ENCODE measurements at places on chromosomes 12 and 14.

GRCh38 chr12:32947206-32948067 lies 50.9 kb upstream of the PKP2 start:
- DNase-seq: peak; percentile 69

GRCh38 chr12:50103767-50104321 lies at the start of gene GPD1:
Gene GPD1, plus strand, starts transcription at chr12:50104008. Its CDS starts 43 bp downstream, at chr12:50104051.
- DNase-seq: no peak

DNA sequence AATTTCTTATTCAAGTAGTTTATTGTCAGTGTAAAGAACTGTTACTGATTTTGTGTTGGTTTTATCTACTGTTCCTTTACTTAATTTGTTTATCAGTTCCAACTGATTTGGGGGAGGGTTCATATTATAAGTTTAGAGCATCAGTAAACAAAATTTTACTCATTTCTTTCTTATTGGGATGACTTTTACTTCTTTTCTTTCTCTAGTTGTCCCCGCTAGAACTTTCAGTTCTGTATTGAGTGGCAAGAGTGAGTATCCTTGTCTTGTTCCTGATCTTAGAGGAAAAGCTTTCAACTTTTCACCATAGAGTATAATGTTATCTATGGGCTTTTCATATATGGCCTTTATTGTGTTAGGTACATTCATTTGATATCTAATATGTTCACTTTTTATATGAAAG lies 584.1 kb downstream of the LRFN5 start:
- no peak for DNase-seq

- no peak for DNase-seq
Observed at GRCh38 chr14:60245380-60246177, 3.4 kb upstream of the PPM1A start.

DNA sequence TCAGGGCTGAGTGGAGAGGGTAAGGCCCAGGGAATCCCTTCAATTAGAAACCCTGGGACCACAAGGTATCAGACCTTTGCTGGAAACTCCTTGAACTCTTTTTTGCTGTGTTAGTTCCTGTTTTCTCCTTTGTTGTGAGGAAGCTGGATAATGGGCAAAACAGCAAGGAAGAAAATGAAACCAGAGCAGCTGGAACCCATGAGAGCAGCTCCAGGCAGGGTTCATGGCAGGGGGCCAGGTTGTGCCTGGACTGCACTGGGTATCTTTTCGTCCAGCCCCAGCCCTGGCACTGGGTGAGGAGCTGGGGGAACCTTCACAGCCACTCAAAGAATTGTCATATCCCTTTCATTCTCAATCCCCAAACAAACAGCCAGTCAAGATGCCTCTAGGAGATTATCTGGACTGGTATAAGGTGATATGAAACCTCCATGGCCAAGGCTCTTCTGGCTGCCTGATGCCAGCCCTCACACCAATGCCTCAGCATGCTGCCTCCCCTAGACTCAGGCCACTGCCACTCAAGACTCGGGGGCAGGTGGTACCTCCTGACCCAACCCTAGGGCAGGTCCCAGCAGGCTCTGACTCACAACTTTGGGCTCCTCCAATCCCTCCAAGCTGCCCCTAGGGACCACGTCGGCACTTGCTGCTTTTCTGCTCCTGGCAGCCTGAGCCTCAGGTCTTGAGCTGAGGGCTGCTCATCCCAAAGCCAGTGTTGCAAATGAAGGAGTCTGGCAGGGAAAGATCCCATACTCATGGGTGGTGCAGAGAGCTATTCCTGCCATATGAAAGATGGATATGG lies 16.5 kb downstream of the FAM186B start:
- no peak for DNase-seq

- no peak for DNase-seq
Observed at GRCh38 chr12:225012-225411, 11.1 kb upstream of the SLC6A12 start.

GRCh38 chr14:57749267-57749666 lies 116.6 kb downstream of the SLC35F4 start:
- no peak for DNase-seq

GRCh38 chr14:24456980-24457379 lies 14.4 kb upstream of the SDR39U1 start:
- no peak for DNase-seq

GRCh38 chr14:104072586-104072985 lies 12.9 kb upstream of the ASPG start:
- DNase-seq: no peak

GRCh38 chr12:104049903-104050356 lies at the start of gene GLT8D2:
Gene GLT8D2, minus strand, starts transcription at chr12:104050187. Its CDS starts 30,539 bp downstream, at chr12:104019648.
- DNase-seq: peak; percentile 64

DNA sequence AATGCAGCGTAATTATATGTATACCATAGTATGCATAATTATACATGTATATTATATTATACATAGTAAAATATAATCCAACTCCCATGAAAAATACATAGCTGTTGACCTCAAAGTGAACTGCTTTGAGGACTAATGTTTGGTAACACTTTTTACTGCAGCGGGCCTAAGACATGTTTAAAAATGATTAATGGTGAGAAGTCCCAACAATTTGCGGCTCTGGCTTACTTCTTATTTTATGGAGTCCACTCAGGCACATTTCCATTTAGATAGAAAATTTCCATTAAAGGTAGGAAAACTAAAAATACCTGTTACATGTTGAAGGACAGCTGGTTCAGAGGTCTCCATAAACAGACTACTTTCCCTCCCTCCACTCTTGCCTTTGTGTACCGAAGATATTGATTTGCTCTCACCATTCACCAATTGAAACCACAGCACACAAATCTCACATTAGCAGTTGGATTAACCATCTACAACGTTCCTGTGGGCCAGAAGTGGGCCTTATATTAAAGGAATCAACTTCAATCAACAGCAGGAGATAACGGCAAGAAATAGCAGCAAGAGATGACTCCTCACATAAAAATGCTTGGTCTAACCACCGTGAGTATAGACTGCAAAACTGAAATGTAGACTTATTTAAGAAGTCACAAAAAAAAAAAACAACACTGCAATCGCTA lies 14.1 kb upstream of the NT5DC3 start:
- no peak for DNase-seq

DNA sequence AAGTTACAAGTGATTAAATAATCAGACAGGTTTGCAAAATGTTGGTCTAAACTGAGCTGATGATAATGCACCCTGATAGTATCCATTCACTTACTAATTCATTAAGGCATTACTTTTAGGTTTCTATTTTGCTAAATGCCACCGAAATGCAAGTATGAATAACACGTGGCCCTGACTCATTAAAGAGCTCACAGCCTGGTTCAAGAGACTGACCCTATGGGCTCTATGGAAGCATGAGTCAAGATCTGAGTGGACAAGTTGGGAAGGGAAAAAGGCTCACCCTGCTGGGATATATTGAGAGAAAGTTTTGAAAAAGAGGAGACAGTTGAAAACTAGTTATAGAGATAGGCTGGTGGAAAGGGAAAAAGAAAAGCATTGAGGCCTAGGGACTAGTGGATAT lies 14.8 kb upstream of the LRRC9 start:
- no peak for DNase-seq

DNA sequence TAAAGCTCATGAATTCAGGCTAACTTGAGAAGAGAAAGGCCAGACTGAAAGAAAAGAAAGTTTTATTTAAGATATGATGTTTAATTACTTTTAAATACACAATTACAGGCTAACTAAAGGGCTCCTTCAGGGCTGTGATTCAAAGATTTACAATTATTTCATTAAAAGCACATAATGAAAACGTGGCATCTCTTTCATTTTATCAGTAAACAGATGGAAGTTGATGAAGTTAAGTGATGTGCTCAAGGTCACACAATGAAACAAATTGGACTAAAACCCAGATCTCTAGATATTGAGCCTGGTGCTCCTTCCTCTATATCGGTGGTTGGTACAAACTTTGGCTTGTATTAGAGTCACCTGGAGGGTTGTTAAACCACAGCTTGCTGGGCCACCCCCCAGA lies 13.5 kb upstream of the NFKBIA start:
- no peak for DNase-seq

DNA sequence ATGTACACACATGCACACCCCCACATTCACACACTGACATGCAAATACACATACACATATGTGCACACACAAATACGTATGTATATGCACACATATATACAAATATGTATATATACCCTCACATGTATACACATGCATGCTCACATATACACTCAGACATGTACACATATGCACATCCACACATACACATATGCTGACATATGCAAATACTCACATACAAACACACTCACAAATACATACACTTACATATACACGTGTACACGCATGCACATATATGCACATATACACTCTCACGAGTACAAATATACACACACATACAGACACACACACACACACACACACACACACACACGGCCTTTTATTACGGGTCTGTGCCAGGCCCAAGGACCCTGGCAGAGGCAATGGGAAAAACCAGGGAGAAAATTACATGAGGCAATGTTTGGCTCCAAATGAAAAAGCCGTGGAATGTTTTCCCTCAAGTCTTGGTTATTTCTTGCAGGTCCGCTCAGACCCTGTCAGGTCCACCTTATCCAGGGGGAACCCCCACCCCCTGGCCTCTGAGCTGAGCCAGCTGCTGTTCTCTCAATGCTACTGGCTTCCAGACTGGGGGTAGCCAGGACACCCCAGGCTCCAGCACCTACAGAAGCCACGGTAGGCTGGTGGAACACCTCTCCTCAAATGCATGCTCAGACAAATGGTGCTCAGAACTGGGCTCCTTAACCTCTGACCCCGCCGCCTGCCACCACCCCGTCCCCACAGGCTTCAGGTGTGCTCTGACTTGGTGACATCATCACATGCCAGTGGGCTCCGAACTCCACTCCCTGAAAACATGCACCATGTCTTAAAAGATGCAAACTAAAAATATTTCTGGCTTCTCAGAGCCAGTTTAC lies 54.7 kb downstream of the BCL11B start:
- DNase-seq: no peak

DNA sequence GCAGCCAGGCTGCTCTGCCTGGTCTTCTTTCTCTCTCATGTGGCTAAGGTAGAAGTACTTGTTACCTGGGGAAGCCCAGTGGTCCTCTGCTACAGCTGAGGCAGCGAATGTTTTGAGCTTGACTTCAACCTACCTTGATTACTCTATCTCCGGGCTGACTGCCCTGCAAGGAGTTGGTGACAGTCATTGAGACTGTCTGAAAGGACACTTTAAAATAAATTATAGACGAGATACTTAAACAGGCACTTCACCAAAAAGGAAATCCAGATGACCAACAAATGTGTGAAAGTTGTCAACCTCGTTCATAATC lies 474 bp upstream of the CIT start:
- DNase-seq: no peak

DNA sequence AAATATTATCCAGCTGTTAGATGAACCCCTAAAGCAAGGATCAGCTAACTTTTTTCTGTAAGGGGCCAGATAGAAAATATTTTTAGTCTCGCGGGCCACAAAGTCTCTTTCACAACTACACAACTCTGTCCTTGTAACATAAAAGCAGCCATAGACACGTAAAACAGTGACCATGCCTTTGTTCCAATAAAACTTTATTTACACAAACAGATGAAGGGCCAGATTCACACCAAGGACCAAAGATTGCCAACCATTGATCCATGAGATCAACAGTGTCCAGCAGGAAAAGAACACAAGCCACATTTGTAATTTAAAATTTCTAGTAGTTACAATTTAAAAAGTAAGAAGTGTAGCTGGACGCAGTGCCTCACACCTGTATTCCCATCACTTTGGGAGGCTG lies 109.7 kb downstream of the PHETA1 start:
- DNase-seq: no peak

- no peak for DNase-seq
Observed at GRCh38 chr12:107670999-107671643, 14.5 kb upstream of the PWP1 start.

DNA sequence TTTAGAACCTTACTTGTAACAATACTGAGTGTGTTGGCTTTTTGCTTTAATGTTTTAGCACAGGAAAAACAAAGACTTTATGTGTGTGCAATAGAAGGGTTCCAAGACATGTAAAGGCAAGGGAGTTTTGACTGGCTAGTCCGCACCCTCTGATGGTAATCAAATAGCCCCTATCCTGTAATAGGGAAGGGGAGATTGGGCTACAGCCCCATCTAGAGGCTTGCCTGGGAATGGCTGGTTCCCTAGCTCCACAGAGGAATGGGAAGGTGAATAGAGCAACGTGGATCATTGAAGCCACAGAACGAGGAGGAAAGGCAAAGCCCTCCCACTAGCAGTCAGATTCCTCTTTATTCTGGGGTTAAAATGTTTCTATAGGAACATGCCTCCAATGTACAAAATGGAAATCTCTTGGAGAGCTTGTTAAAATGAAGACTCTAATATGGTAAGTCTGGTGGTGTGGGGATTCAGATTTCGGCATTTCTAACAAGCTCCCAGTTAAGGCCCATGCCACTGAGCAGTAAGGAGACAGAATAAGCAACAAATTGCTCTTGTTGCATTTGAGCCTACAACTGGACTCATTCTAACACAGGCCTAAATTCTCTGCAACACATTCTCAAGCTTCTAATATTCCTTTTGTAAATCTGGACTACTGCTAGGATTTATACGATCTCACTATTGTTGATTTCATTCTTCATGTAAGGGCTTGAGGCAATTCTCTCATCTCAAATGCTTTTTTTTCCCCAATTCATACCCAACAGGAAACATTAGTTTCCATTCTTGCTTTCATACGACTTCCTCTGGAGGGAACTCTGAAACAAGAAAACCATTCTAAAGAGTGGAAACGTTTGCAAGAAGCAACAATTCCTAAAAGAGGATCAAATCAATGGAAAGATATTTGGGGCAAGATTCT lies 57.1 kb downstream of the NIN start:
- DNase-seq: no peak

DNA sequence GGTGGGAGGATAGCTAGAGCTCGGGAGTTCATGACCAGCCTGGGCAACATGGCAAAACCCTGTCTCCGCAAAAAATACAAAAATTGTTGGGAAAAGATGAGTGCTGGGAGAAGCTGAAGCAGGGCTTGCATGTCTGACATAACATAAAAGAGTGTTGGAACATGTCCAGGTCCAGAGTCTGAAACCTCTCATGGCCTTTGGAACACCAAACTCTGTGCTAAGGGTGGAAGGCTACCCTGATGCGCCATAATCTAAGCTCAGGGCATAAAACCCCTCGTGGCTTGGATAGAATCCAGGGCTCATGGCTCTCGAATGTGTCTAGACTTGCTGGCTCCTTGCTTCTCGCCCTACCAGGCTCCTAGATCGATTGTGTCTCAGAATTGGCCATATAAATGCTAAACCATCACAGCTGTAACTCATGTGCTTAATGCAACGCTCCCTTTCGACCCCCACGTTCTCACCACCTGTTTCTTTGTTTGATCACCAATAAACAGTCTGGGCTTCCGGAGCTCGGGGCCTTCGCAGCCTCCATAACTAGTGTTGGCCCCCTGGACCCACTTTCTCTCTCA lies 6.7 kb upstream of the CLEC7A start:
- DNase-seq: no peak
